Mesothelial cell of epicardium (in vitro differentiated cells): ENCODE measurements at places on chromosomes 7 and 10. TPM values are rescaled to one million over a fixed set of nuclear protein-coding genes. Genes with fewer than 3 reads are reported as not detected.

- H3K4me3 ChIP-seq: peak overlapping the region; percentile 51
- peaks cover 39% of the 10 kb centered on the region for H3K27me3 ChIP-seq
- H3K4me1 ChIP-seq: peaks cover 2% of the 10 kb centered on the region
Observed at GRCh38 chr7:70829221-70830059, 302.5 kb upstream of the GALNT17 start.

- H3K36me3 ChIP-seq: no peaks in the 10 kb centered on the region
- H3K27me3 ChIP-seq: peaks cover 88% of the 10 kb centered on the region
Observed at GRCh38 chr7:132576721-132577085, 433 bp upstream of the PLXNA4 start.

DNA sequence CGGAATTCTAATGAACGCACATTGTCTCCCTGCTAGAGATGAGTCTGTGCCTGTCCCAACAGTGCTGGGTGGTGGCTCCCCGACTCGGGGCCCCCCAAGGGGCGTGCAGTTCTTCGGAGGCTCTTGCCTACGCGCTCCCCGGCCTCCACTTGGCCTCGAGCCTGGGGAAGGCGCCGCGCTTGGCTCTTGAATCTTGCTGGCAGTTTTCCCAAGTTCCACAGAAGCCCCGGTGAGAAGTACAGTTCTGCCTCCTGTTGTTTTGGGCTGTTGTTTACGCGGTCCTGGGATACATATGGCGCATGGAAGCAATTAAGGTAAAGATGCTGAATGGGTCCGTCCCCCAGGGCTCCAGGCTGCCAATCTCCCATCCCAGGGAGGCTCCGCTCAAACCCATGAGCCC is 32.6 kb upstream of the UNCX start:
- H3K4me3 ChIP-seq: no peak overlapping the region
- peaks cover 4% of the 10 kb centered on the region for H3K4me1 ChIP-seq
- DNase-seq: no peak
- H3K27me3 ChIP-seq: peaks cover 41% of the 10 kb centered on the region
- H3K27ac ChIP-seq: no peak overlapping the region
- no peaks in the 10 kb centered on the region for H3K36me3 ChIP-seq

DNA sequence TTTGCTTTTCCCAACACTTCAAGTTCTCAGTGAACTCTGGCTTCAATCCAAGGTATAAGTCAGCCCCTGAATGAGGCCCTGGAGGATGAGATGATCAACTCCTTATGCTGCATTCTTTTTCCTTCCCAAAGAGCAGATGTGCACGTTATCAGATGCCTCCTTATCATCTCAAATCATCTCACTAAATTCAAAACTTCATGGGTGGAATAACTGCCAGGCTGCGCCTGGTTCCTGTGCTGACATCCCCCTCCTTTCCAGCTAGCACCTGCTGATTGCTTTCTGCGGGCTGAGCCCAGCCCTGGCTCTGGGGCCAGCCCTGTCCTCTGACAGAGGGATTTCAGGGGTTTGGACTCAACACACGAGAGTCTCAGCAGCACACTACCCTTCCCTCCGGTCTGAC is 44.9 kb downstream of the TLL2 start:
- peaks cover 59% of the 10 kb centered on the region for H3K27me3 ChIP-seq
- DNase-seq: no peak
- H3K4me3 ChIP-seq: no peak overlapping the region
- no peaks in the 10 kb centered on the region for H3K36me3 ChIP-seq
- peak overlapping the region; percentile 28 for H3K27ac ChIP-seq

DNA sequence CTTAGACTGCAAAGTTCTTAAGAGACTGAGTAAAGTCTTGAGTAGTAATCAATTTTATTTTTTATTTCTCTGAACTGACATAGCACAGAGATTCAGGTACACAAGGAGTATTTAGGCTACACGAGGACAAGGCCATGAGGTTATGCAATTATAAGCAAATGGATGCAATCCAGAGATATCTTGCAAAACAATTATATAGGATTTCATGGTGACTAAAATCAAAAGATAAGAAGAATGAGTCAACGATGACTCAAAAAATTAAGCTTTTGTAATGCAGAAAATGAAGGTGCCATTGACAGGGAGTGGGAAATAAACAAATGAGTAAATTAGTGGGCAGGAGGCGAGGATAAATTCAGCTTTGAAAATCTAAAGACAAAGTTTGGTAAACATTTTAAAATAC is 66.7 kb upstream of the MYO3A start:
- H3K27ac ChIP-seq: no peak overlapping the region
- H3K4me3 ChIP-seq: no peak overlapping the region
- H3K27me3 ChIP-seq: no peaks in the 10 kb centered on the region
- no peaks in the 10 kb centered on the region for H3K4me1 ChIP-seq
- H3K36me3 ChIP-seq: peaks cover 6% of the 10 kb centered on the region

- peaks cover 22% of the 10 kb centered on the region for H3K4me1 ChIP-seq
- DNase-seq: no peak
- peak overlapping the region; percentile 30 for H3K27ac ChIP-seq
- no peak overlapping the region for H3K4me3 ChIP-seq
- H3K36me3 ChIP-seq: no peaks in the 10 kb centered on the region
Observed at GRCh38 chr7:36015733-36016132, 137.3 kb upstream of the EEPD1 start.

DNA sequence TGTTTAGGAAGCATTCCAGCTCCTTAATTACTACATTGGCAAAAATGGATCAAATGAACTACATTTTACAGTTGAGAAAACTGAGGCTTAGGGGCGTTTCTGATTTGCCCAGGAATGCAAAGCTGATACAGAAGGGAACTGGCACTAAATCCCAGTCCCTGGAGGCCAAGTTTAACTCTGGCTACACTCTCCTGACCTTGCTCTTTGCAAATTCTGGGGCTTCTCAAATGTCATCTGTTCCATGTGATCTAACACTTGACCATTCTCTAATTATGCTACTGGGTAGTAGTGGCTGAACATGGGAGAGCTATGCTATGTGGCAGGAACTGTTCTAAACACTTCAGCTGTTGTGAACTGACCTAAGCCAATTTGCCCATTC is 11.3 kb upstream of the HABP2 start:
- DNase-seq: no peak
- H3K36me3 ChIP-seq: no peaks in the 10 kb centered on the region
- no peak overlapping the region for H3K27ac ChIP-seq
- H3K27me3 ChIP-seq: peaks cover 21% of the 10 kb centered on the region

DNA sequence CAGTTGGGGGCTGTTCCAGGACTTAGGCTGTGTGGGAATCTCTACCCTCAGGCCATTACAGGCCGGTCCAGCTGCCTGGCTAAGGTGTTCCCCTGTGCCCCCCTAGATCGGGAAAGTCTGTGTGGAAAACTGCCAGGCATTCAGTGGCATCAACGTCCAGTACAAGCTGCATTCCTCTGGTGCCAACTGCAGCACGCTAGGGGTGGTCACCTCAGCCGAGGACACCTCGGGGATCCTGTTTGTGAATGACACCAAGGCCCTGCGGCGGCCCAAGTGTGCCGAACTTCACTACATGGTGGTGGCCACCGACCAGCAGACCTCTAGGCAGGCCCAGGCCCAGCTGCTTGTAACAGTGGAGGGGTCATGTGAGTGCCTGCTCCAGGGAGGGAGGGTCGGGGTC is 27.1 kb upstream of the CSGALNACT2 start:
- peaks cover 1% of the 10 kb centered on the region for H3K27me3 ChIP-seq
- no peaks in the 10 kb centered on the region for H3K36me3 ChIP-seq
- peaks cover 4% of the 10 kb centered on the region for H3K4me1 ChIP-seq
- DNase-seq: no peak
- H3K4me3 ChIP-seq: no peak overlapping the region

DNA sequence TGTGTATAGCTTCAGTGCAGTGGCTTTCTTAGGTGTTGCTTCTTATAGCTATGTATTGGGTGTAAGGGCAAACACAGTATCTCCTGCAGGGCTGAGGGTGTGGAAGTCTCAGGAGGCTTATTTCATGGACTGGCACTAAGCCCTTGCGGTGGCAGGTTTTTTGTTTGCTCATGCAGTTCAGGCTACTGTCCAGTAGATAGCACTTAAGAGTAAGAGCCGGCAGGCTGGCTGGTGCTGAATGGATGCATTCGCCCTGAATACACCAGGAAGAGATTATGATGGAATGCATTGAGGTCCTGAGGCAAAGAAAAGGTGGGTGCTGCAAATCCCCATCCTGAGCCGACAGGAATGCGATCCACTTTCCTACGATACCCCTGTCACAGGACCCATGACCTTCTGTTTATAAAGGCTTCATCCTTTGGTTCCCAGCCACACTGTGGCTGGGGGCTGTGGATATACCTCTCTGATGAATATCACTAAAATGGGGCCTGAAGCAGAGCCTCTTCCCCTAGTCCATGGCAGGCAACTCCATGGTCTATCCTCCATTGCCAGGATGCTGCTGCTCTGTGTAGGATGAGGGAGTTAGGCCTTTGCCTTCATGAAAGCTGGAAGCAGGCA is 44.9 kb downstream of the ANXA8 start:
- no peak overlapping the region for H3K27ac ChIP-seq
- no peak for DNase-seq
- H3K27me3 ChIP-seq: peaks cover 17% of the 10 kb centered on the region
- no peaks in the 10 kb centered on the region for H3K4me1 ChIP-seq

GRCh38 chr7:148866362-148866761 is 17.7 kb downstream of the EZH2 start:
- no peak overlapping the region for H3K4me3 ChIP-seq
- H3K27ac ChIP-seq: no peak overlapping the region
- peaks cover 6% of the 10 kb centered on the region for H3K36me3 ChIP-seq
- DNase-seq: no peak
- no peaks in the 10 kb centered on the region for H3K27me3 ChIP-seq

DNA sequence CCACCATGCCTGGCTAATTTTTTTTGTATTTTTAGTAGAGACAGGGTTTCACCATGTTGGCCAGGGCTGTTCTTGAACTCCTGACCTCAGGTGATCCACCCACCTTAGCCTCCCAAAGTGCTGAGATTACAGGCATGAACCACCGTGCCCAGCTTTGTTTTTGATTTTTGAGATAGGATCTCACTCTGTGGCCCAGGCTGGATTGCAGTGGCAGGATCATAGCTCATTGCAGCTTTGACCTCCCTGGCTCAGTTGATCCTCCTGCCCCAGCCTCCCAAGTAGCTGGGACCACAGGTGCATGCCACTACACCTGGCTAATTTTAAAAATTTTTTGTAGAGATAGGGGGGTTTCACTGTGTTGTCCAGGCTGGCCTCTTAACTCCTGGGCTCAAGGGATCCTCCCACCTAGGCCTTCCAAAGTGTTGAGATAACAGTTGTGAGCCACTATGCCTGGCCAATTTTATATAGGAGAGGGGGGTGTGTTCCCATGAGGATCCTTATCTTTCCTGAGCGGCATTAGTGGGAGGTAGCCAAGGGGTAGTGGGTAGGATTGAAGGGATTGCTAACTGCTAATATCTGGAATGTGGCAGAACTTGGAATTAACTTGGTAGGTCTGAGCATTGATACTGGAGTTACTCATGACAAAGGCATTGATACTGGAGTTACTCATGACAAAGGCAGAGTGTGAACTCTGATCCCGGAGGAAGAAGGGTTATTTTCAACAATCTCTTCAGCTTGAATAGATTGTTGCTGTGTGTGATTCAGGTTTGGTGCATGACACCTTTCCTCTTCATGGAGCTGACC is 1.0 kb upstream of the NOLC1 start:
- peak overlapping the region; percentile 99 for H3K27ac ChIP-seq
- H3K4me3 ChIP-seq: peak overlapping the region; percentile 98
- peaks cover 19% of the 10 kb centered on the region for H3K4me1 ChIP-seq
- H3K36me3 ChIP-seq: peaks cover 34% of the 10 kb centered on the region

DNA sequence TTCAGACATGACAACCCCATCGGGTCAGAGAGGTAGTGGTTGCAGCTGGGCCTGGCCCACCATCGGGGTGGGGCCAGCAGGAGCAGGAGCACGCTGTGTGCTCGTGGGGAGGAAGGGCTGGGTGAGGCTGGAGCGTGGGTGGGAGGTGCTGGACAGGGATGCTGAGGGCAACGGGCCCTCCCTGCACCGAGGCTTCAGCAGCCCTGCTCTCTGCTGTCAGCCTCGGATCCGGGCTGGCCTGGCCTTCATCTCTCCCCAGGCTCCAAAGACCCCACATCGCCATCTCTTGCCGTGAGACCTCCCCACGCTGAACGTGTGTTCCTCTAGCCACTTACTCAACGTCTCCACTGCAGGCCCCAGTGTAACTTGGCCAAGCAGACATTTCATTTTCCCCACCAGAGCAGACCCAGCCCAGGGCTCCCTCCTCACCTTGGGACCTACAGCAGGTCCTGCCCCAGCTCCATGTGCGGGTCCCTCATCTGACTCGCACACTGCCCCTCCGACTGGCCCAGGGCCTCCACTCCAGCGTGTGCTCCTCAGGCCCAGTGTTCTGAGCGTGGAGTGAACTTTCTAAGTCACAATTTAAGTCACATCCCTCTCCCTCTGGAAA is 462.4 kb downstream of the DNAJB6 start:
- no peak for DNase-seq
- H3K27me3 ChIP-seq: peaks cover 18% of the 10 kb centered on the region
- no peak overlapping the region for H3K27ac ChIP-seq
- no peaks in the 10 kb centered on the region for H3K4me1 ChIP-seq
- no peaks in the 10 kb centered on the region for H3K36me3 ChIP-seq

DNA sequence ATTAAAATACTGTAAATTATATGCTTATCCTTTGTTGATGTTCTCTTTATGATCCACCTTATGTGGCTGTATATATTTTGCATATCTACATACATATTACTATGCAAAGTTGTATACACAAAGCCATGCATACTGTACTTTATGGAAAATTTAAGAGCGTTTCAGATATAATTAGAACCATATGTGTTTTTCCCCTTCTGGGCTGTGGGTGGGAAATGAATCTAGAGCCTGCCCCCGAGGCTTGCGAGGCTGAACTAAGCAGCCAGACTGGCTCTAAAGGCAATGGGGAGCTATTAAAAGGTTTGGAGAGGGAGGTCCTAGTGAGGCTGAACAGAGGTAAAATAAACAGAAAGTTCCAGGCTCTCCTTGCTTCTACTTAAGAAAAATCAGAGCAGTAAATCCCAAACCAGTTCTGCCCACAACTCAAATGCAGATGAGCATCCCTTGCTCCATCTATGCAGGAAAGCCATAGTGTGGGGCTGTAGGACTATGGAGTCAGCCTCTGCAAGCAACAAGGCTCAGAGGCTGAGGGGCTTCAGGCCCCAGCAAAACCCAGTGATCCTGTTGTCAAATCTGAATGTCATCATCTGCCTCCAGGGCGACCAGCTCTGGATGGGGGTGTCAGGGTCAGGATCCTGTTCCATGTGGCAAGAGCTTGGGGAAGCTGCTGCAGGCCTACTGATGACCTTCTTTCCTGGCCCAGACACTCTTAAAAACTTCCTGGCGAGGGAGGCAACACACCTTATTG is 14.1 kb upstream of the DDIT4 start:
- H3K4me1 ChIP-seq: peaks cover 61% of the 10 kb centered on the region
- DNase-seq: no peak
- H3K36me3 ChIP-seq: no peaks in the 10 kb centered on the region
- H3K4me3 ChIP-seq: peak overlapping the region; percentile 70
- H3K27ac ChIP-seq: peak overlapping the region; percentile 98
- no peaks in the 10 kb centered on the region for H3K27me3 ChIP-seq

GRCh38 chr10:110052916-110053315 is 45.1 kb downstream of the ADD3 start:
- DNase-seq: no peak
- peaks cover 28% of the 10 kb centered on the region for H3K4me1 ChIP-seq
- H3K27ac ChIP-seq: peak overlapping the region; percentile 21

Gene CYP3A5
- 9.0 to 10.1 TPM (median 9.2 TPM) in 3 replicates for total RNA-seq

Gene PRSS37
- not detected in 3 replicates for total RNA-seq

Gene TRIM4
- 13.1 to 14.1 TPM (median 13.6 TPM) in 3 replicates for total RNA-seq

Gene NUTM2B
- total RNA-seq: 1.0 to 1.7 TPM (median 1.4 TPM) in 3 replicates

Gene EIF5AL1
- total RNA-seq: 0.07 TPM in 2 of 3 replicates, not detected in the other

Gene ZNF679
- total RNA-seq: not detected in 3 replicates

Gene ABCB4
- total RNA-seq: 2.1 to 2.3 TPM (median 2.3 TPM) in 3 replicates

Gene DHX32
- 30.0 to 33.0 TPM (median 31.0 TPM) in 3 replicates for total RNA-seq

Gene HOXA10
- 13.1 to 14.4 TPM (median 13.8 TPM) in 3 replicates for total RNA-seq

Gene EGFR
- 16.3 to 19.4 TPM (median 18.6 TPM) in 3 replicates for total RNA-seq

Gene ZPBP
- not detected in 3 replicates for total RNA-seq

Gene SPDYE8
- total RNA-seq: 0.11 TPM in 1 of 3 replicates, not detected in the others

Gene HPSE2
- 1.7 to 2.5 TPM (median 2.3 TPM) in 3 replicates for total RNA-seq

Gene ASB4
- 0.07 to 0.29 TPM (median 0.09 TPM) in 3 replicates for total RNA-seq
